ENCODE measurements at places on chromosomes 2 and 18.

- no peak for DNase-seq
These were observed 39.2 kb upstream of the GNAL start for GRCh38 chr18:11649839-11650238.

- no peak for DNase-seq
These were observed 80.3 kb downstream of the THNSL2 start for GRCh38 chr2:88250404-88250803.

DNA sequence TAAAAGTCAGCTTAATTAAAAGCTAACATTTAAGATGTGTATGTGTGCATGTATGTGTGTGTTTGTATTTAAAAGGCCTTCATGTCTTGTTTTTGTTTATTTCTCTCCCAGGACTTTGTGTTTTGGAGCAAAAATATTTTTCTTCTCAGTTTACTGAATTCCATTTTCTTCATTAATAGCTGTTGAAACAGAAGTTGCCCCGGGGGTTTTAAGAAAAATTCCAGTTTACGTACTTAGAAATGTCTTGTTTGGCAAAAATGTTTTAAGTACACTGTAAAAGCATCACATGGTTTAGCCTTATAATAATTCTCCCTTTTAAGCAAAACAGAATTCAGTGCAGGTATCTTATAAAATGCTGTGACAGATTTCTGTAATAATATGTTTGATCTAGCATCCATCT, 1233.0 kb upstream of the NRXN1 start:
- DNase-seq: no peak

DNA sequence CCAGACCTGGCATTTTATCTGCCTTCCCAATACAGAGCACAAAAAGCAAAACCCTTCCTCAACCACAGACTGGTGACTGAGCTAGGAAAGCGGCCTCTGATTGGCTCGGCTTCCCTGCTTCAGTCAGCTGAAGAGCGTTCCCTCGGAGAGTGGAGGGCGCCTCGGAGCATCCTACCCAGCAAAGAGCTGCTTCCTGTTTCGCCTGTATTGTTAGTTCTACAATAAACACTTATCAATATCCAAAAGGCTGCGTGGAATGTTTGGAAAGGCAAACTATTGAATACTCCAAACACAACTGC, 125.0 kb downstream of the CACNB4 start:
- DNase-seq: no peak

DNA sequence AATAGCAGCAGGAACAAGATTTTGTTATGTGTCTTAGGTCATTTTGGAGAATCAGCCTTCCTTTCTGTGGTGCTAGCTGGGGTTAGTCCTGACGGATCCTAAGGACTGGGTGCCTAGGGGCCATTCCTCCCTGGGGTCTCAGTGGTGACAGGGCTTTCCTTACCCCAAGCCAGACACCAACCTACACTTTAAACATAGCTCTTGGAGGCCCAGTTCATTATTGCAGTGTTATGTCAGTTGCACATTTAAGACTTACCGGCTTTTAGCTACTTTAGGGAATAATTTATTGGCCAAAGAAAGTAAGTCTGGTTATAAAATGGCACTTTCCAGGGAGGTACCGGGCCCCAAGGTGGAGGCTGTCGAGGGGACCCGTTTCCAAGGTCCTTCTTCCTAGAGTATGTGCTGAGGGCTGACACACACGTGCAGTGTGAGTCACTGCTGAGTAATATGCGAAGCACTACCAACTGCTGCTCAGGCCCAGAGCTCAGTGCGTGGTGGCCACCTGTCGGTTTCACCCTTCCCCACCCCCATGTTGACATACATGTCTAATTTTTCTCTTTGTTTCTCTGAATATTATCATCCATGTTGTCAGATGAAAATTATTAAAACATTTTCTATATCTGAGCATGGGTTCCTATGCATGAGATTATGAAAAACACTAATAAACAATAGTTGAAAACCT, 37.0 kb upstream of the GRHL1 start:
- DNase-seq: no peak
